Activated T-helper 2 cell treated with anti-CD3 and anti-CD28 coated beads, Interferon-gamma antibody, Interleukin-2, Interleukin-4, amounts not matched to agents 10 μg/mL and 5 μg/mL and 100 μg/mL, durations not matched to agents 14 hours and 24 hours and 36 hours (primary cell): ENCODE measurements at places on chromosomes 12 and 14. TPM values are rescaled to one million over a fixed set of nuclear protein-coding genes. Genes with fewer than 3 reads are reported as not detected.

Gene TPH2
- total RNA-seq = not detected in 2 replicates

Gene FAM181A
- total RNA-seq = not detected in 2 replicates

DNA sequence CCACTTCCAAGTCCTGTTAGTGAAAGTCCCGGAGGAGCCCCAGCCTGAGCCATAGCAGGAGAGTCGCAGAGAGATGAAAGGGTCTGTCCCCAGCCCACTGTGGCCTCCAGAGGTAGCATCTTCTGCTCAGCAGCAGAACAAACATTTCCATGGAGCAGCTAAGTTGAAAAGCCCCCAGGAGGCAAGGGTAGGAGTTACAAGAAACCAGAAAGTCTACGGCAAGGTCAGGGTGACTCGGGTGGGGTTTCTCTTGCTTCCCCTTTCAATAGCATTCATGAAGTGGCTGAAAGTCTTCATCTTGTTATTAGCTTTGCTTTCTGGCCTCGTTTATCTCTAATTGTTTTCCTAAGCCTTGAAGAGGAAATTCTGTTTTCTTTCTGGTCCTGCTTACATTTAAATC lies 151.2 kb upstream of the DIO3 start:
- no peak for DNase-seq
- no peaks in the 10 kb centered on the region for H3K36me3 ChIP-seq
- no peaks in the 10 kb centered on the region for H3K4me1 ChIP-seq
- H3K27me3 ChIP-seq = peaks cover 11% of the 10 kb centered on the region

GRCh38 chr14:80615831-80616230 lies 325.7 kb downstream of the CEP128 start:
- no peaks in the 10 kb centered on the region for H3K4me1 ChIP-seq
- H3K36me3 ChIP-seq = no peaks in the 10 kb centered on the region
- H3K27me3 ChIP-seq = no peaks in the 10 kb centered on the region
- DNase-seq = no peak
- H3K4me3 ChIP-seq = no peak overlapping the region

GRCh38 chr12:39935275-39935674 lies 170.6 kb downstream of the SLC2A13 start:
- H3K27me3 ChIP-seq = no peaks in the 10 kb centered on the region
- DNase-seq = no peak
- no peak overlapping the region for H3K4me3 ChIP-seq

DNA sequence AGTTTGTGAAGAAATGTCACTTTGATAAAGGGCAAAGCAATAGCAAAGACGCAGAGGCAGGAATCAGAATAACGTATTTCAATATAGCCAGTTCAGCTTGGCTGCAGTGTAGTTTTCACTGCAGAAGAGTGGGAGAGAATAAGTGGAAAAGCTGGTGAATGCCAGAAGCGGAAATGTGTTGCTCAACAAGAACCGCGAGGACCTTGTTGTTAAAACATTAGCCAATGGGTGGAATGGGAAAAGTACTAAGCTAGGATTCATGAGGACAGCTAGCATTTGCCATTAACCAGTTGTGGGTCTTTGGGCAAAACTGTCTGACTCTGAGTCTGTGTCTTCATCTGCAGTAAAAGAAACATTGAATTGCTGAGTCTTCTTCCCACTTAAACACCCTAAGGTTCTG lies 292.9 kb upstream of the GRIP1 start:
- H3K36me3 ChIP-seq = no peaks in the 10 kb centered on the region
- H3K27ac ChIP-seq = no peak overlapping the region
- no peak for DNase-seq
- H3K4me1 ChIP-seq = peaks cover 4% of the 10 kb centered on the region
